Right atrium auricular region (tissue), 2 donors: ENCODE measurements at places on chromosomes 4 and X. TPM values are rescaled to one million over a fixed set of nuclear protein-coding genes. Genes with fewer than 3 reads are reported as not detected.

The TBC1D19 gene
- total RNA-seq = 10.5 TPM

The RAI2 gene
- total RNA-seq = 13.9 TPM

- no peak for DNase-seq
Observed at GRCh38 chr4:48333587-48333986, 7.7 kb upstream of the SLAIN2 start.

DNA sequence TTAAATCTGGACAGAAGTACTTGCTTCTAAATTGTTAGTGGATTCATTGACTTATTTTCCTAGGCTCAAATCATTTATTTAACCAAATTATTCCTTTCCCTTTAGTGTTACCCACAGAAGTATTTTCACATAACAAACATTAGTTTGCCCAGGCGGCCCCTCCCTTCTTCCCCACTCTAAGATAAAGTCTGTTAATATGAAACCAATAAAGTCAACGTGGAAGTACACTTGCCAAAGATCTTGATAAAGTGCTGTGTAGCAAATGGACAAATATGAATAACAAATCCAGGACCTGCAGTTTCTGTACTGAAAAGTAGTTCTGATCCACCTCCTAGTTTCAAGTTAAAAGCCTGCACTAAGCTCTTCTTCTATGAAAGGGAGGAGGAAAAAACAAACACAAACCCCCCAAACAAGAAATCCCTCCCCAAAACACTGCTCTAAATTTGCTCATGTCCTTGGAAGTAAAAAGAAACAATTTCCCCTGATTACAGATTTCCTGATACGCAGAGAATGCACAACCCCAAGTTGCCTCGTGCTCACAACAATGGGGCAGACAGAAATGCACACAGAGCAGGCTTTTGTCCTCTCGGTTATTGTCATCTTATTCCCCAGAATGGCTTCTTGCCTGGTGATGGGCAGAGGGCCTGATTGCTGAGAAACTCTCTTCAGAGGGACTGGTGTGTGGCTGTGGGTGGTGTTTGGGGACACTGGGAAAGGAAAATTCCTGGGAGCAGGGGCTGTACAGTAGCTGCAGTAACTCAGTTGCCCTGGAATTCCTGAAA, 23.2 kb downstream of the TMSB4X start:
- DNase-seq = no peak

- no peak for DNase-seq
Observed at GRCh38 chr4:105546086-105546485, 6.3 kb upstream of the ARHGEF38 start.

- no peak for DNase-seq
Observed at GRCh38 chr4:3451956-3452355, 10.2 kb downstream of the HGFAC start.

- no peak for DNase-seq
Observed at GRCh38 chrX:118116713-118117550, at the start of gene KLHL13. Gene KLHL13 (minus strand): TSS chrX:118116810. CDS start chrX:118028473, 88,337 bp downstream.
